NCI-H1092 treated with DMSO at 0.1 percent for 48 hours (cell line): ENCODE measurements at places on chromosomes 5 and 9.
A peak's percentile ranks its signal among the peaks of the same experiment; 100 is the strongest.

GRCh38 chr5:84242286-84242685 is 142.4 kb downstream of the EDIL3 start:
- no peak for DNase-seq

GRCh38 chr9:18488886-18489285 is 14.9 kb downstream of the ADAMTSL1 start:
- peak; percentile 21 for DNase-seq

- DNase-seq: no peak
Measured at GRCh38 chr5:33631139-33631538, 190.4 kb downstream of the TARS1 start.

DNA sequence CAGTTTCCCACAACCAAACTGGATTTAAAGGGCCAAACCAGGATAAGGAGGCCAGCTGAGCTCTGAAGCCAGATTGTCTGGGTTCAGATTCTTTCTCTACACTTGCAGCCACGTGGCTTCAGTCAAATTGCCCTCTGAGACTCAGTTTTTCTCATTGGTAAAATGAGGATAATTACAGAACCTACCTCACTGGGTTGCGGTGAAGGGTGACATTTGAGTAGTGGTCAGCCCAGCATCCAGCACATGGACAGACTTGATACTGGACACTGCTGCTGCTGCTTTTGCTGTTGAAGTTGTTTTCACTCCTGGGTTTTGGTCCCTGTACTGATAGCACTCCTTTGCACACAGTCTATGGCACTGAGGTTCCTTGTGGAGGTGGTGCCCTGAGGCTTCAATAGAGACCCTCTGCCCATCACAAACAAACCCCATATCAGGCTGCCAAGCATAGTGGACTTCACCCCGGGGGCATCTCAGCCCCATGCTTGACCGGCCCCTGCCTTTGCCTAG is 25.7 kb upstream of the CDKN2AIPNL start:
- DNase-seq: no peak

DNA sequence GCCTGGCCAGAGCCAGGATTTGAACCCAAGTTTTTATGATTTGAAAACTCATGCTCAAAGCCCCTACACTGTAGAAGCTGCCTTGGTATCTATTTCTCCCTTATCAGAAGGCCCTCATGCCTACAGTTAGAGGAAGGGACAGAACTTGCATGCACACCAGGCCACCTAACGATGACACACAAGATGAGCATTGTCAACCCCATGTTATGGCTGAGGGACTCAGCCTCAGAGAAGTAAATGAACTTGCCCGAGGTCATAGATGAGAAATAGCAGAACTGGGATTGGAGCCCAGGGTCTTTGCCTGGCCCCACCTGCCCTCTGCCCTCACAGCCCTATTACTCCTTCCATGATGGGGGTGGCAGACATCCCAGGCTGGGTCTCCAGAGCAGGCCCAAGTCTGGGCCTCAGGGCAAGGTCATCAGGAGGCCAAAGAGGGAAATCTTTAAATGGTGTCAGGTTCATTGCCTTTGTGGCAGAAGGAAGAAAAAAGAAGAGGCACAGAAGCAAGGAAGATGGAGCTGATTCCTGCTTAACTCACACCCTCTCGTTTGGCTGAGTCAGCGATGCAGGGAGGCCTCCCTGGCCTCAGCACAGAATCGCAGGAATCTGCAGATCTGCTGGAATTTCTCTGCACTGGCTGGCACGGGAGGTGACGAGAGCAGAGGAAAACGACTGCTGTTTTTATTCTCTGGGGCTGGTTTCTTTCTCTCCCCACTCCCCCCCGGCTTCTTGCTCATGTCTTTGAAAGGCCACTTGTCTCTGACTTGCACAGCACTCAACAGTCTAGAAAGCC is 20.6 kb upstream of the CRB2 start:
- no peak for DNase-seq

DNA sequence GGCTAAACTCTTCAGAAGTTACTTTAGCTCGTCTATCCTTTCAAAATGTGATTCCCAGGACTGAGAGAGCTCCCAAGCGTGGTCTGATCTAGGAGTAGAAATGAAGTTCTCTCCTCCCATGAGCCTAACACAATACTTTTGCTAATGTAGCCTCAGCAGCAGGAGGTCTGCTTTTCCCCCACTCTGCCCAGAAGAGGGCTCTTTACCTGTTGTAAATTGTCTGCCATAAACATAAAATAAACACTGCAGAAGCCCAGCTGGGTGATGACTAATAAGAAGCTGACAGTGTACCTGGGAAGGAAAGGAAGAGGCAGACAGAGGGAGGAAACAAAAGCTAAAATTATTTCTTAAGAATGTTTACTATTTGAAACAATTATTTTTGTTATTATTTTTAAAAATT is 15.4 kb downstream of the SLC36A3 start:
- peak; percentile 20 for DNase-seq

DNA sequence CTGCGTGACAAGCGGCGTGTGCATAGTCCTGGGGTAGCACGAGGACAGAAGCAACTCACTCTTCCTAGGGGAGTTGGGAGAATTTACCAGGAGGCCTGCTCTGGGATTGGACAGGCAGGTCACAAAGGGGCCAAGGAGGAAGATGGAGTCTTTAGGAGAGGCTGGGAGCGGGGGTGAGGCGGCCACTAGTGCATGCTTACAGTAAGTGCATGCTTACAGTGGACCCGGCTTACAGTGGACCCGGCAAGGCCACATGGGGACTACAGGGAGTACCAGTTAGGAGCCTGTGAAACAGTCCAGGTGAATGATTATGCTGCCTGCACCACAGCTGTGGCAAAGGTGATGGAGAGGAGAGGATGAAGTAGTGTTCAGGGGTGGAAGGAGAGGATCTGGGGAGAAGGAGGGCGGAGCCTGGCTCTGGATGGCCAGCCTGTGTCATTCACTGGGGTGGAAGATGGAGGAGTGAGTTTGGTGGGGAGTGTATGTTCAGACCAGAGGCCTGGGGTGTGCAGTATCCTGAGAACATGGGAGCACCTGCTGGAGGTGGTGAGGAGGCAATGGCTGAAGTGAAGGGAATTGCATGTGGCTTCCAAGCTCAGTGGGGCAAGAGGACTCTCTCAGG is 78.7 kb downstream of the CRB2 start:
- no peak for DNase-seq

GRCh38 chr9:93582550-93582949 is 6.2 kb downstream of the PHF2 start:
- no peak for DNase-seq
